ENCODE measurements at places on chromosomes 11 and 22.

DNA sequence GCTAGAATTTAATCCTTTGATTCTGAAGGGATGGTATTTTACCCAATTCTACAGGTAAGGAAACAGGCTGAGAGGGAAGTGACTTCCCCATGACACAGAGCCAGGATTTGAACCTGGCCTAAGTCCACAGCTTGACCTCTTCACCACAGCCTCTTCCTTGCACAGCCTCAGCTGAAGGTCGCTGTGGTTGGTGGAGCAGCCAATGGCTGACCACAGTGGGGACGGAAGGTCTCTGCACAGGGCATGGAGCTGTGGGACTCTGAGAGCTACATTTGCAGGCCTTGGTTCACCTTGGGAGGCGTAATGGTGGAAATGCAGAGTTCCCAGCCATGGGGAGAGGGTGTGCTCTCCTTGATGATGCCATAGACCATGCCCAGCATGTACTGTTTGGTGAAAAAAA lies 295.0 kb downstream of the DDX10 start:
- DNase-seq, result no peak

DNA sequence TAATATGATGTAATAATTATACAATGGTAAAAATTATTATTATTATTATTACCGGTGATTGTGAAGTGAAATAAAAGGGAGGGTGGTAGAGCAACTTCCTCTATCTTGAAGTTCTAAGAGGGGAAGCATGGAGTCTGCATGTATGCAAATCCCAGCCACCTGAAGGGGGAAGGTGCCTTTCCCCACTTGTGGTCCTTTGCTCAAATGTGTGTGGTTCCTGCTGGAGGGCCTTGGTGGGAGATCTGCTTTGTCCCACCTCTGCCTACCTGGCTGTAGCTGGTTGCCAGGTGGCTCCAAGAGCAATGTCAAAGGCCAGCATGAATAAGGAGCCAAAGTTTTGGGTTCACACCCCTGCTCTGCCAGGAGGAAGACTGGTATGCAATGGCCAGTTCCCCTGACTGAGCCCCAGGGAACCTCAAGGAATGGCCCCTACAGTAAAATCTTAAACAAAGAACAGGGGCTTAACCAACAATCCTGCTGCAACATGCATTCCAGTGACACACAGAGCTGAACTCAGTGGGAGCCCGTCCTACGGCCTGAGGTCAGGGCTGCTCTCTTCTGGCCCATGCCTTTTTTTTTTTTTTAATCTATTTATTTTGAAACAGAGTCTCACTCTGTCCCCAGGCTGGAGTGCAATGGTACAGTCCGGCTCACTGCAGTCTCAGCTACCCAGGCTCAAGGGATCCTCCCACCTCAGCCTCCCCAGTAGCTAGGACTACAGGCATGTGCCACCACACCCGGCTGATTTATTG lies 8.5 kb downstream of the TMEM132A start:
- no peak for DNase-seq

GRCh38 chr22:39243439-39244135 lies 1.2 kb downstream of the PDGFB start:
- DNase-seq, result no peak

DNA sequence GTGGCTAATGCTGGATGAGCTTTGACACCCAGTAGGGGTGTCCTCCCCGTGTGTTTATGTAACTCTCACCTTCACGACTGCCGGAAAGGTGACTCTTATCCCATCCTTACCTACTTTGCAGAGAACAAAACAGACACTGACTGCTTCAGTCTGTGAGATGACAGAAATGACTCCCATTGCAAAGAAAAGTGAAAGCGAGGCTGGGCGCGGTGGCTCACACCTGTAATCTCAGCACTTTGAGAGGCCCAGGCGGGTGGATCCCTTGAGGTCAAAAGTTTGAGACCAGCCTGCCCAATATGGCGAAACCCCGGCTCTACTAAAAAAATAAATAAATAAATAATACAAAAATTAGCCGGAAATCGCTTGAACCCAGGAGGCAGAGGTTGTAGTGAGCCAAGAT lies 106.4 kb upstream of the ANO1 start:
- DNase-seq, result no peak

- DNase-seq, result no peak
Observed at GRCh38 chr22:37860796-37861421, 11.7 kb downstream of the EIF3L start.

- DNase-seq, result no peak
Observed at GRCh38 chr11:84837402-84838069, 789.6 kb downstream of the DLG2 start.

DNA sequence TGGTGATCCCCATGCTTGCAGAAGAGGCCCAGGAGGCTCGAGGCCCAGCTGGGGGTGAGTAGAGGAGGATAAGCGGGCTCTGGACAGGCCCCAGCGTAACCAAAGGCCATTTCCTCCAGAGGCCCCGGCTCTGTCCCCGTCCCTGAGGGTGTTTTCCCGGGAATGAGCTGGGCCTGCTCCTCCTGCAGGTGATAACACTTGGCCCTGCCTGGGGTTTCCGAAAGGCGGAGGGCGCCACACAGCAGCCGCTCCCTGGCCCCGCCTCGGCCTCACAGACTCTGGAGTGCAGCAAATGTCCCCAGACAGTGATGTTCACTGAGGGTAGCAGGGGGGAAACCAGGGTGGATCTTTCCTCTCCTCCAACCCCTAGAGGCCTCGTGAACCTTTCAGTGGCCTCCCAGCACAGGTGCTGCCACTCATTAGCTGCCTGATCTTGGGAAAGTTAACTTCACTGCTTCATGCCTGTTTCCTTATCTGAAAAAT lies 10.5 kb upstream of the MGAT3 start:
- DNase-seq, result no peak

- DNase-seq, result no peak
Observed at GRCh38 chr22:43185860-43186261, 1.1 kb downstream of the TTLL12 start.

- DNase-seq, result peak; percentile 10
Observed at GRCh38 chr11:33642461-33643166, 58.0 kb downstream of the C11orf91 start.

DNA sequence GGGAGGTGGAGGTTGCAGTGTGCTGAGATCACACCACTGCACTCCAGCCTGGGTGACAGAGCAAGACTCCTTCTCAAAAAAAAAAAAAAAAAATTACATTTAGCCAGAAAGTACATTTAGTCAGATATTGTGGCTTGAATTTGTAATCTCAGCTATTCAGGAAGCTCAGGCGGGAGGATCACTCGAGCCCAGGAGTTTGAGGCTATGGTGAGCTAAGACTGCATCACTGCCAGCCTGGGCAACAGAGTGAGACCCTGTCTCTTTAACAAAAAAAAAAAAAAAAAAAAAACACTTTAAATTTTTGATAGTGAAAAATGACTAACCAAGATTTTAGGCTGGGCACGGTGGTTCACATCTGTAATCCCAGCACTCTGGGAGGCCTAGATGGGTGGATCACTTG lies 27.3 kb downstream of the MRTFA start:
- peak; percentile 10 for DNase-seq

DNA sequence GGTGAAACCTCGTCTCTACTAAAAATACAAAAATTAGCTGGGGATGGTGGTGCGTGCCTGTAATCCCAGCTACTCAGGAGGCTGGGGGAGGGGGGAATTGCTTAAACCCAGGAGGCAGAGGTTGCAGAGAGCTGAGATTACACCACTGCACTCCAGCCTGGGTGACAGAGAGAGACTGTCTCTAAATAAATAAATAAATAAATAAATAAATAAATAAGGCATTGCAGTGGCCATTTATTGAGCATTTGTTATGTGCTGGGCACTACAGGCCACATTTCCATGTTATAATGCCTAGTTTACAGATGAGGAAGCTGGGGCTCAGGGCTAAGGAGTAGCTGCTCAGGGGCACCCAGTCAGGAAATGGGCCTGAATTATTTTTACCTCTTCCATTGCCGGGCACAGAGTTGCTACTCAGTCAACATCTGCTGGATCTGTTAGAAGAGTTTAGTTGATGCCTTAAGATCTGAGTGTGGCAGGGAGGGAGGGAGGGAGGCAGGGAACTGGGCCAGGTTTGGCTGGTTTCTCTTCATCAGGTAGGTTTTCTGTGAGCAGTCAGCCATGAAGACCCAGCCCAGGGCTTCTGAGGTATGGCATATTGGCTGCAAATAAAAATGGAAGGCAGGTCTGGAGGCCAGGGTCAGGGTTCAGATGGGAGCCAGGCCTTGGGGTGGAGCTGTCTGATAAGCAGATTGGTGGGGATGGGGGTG lies 5.6 kb downstream of the PVALB start:
- no peak for DNase-seq

GRCh38 chr11:23473782-23474181 lies 613.5 kb upstream of the CCDC179 start:
- no peak for DNase-seq

- DNase-seq, result no peak
Observed at GRCh38 chr22:20155330-20156041, 4.6 kb upstream of the CCDC188 start.

DNA sequence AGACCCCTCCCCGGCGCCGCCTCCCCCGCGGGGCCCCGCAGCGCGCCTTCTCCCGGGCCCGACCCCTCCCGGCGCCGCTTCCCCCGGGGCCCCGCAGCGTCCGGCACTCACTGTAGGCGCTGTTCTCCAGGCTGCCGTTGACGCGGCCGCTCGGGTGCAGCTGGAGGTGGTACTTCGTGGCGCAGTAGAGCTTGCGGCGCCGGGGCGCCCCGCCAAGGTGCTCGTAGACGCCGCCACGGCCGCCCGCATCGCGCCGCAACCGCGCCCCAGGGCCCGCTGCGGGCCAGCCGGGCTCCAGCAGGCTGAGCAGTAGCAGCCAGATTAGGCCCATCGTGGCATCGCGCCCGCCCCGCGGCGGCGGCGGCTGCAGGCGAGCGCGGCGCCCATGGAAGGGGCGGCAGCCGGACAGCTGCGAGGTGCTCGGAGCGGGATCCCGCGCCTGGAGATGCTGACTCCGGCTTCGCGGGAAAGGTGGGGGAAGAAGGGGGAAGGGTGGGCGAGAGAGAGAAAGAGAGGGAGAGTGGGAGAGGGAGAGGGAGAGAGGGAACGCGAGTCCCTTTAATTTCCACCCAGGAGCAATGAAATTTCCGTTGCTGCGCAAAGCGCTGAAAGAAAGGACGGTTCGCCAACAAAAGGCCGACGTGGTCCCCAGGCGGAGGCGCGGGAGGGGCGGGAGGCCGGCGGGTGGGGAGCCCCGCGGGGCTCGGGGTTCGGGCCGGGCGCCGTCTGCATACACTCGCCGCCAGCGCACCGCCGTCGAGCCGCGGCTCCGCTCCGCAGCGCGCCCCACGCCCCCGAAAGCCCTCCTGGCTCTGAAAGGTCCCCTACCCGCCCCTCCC lies at the start of gene FGF3:
TSS of gene FGF3 (minus strand) at position 814 of the 839 bp plus-strand sequence. CDS start at position 331, 483 bp downstream.
- DNase-seq, result no peak

- DNase-seq, result no peak
Observed at GRCh38 chr22:35838855-35839576, 121.3 kb downstream of the APOL5 start.

GRCh38 chr11:96072592-96072991 lies 148.7 kb upstream of the MTMR2 start:
- DNase-seq, result no peak

DNA sequence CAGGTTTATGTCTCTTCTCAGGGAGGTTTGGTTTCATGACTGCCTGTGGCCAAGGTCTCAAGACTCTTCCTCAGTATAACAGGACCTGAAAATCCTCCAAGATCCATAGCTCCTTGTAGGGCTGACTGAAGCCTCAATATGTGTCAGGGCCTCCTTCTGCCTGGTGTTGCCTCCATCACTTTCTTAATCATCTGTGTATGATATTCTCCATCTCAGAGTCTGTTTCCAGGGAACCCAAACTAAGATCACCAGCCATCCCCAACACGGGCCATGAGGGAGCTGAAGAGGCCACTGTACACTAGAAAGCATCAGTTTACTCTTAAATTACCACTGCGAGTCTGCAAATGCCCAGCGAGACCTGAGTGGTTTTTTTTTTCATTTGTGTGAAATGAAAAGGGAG lies 17.7 kb downstream of the GGTLC2 start:
- no peak for DNase-seq

- no peak for DNase-seq
Observed at GRCh38 chr11:9525116-9525515, 48.4 kb upstream of the WEE1 start.

DNA sequence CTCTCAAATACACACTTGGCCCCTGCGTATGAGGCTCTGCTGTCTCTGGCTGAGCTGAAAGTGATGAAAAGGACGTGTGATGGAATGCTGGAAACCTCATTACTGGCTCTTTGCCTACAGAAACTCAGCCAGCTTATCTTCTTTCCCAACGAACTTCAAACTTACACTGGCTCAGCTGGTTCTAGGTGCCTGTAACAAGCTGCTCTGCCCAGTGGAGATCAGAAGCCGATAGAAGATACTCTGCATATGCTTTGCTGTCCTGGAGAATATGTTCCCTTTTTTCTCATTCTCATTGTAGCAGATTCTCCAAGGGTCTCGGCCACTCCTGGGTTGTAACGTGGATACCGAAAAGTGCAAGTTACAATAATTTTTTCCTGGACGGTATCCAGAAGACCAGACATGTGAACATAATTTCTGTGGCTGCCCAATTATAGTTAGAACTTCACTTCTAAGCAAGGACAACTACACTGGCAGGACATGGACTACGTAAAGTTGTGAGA lies 405.3 kb upstream of the CCDC90B start:
- no peak for DNase-seq

DNA sequence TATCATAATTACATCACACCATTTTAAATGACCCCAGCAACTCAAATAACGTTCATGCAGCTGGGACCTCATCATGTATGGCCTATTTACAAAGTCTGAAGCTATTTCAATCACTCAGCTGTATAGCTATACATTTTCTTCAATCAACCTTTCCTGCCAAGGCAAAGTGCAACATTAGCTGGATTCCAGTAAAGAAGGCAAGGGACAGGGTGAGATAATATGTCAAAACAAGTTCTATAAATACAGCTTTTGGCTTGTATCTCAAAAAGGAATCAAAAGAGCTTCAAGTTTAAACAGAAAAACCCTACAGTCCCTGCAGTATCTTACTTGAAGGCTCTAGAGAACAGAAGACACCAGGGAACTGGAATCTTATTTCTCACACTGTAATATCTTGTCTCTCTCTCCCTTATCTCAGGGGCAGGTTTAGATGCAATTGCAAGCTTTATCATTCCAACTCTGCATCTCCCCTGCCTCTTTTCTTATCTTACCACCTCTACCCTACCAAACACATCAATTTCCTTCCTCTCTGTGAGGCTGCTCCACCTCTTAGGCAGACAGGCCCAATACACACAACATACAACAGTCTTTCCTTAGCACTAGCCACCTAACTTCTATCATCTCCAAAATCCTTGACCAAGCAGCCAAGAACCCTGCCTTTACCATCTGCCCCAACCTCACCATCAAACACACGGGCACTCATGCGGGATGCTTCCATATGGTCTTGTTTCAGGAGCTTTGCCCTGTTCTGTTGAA lies 34.5 kb downstream of the CELF1 start:
- no peak for DNase-seq

Measured in stimulated activated CD4-positive, alpha-beta T cell treated with anti-CD3 and anti-CD28 coated beads, Interleukin-1b, Interleukin-23, amount 100 ng/mL, for 48 hours (primary cell).